H1 (cell line): ENCODE measurements at places on chromosomes 4 and X.

GRCh38 chr4:62543002-62543401 is 1342.9 kb downstream of the ADGRL3 start:
- DNase-seq: no peak
- H3K4me1 ChIP-seq: no peaks in the 10 kb centered on the region
- H3K27me3 ChIP-seq: no peaks in the 10 kb centered on the region

DNA sequence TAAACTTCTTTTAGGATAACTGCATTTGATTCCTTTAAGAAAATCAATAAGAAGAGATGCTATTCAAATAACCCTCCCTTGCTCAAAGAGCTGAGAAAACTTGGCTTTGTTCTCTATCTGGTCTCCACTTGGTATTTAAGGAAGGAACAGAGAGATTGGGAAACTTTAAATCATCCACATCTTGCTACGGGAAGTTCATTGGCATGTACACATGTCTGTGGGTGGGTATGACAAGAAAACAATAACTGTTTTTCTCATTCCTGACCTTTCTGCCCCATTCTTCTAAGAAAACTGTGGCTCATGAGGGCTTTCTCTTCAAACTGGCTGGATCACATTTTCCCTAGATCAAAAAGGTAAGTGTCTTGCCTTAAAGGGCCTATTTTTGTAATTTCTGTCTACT is 6.0 kb downstream of the SEL1L3 start:
- DNase-seq: no peak
- no peaks in the 10 kb centered on the region for H3K36me3 ChIP-seq
- no peaks in the 10 kb centered on the region for H3K27me3 ChIP-seq
- no peaks in the 10 kb centered on the region; the same call in 1 of the 2 replicates for H3K4me1 ChIP-seq

- DNase-seq: no peak
- no peaks in the 10 kb centered on the region for H3K36me3 ChIP-seq
- H3K27ac ChIP-seq: no peak overlapping the region
- H3K27me3 ChIP-seq: no peaks in the 10 kb centered on the region
These were observed 71.8 kb downstream of the SUPT20HL2 start for GRCh38 chrX:24241822-24242648.

- DNase-seq: peak; percentile 56
- no peaks in the 10 kb centered on the region for H3K27me3 ChIP-seq
- H3K27ac ChIP-seq: no peak overlapping the region
- no peak overlapping the region for H3K4me3 ChIP-seq
- H3K36me3 ChIP-seq: no peaks in the 10 kb centered on the region
- H3K4me1 ChIP-seq: no peaks in the 10 kb centered on the region
These were observed 1.2 kb upstream of the PLAC8 start for GRCh38 chr4:83115656-83116285.

GRCh38 chr4:15653864-15654592 is 1.1 kb downstream of the FBXL5 start:
- H3K36me3 ChIP-seq: no peaks in the 10 kb centered on the region
- no peaks in the 10 kb centered on the region for H3K27me3 ChIP-seq
- H3K4me3 ChIP-seq: peak overlapping the region; percentile 86
- H3K4me1 ChIP-seq: peaks cover 11% of the 10 kb centered on the region
- peak overlapping the region; percentile 76 for H3K27ac ChIP-seq

GRCh38 chr4:154366956-154367355 is 124.6 kb downstream of the DCHS2 start:
- no peak overlapping the region for H3K27ac ChIP-seq
- H3K27me3 ChIP-seq: no peaks in the 10 kb centered on the region
- H3K4me1 ChIP-seq: no peaks in the 10 kb centered on the region; the same call in 1 of the 2 replicates
- no peaks in the 10 kb centered on the region for H3K36me3 ChIP-seq

GRCh38 chr4:113141901-113142346 is 92.5 kb downstream of the ANK2 start:
- no peaks in the 10 kb centered on the region for H3K36me3 ChIP-seq
- peaks cover 14% of the 10 kb centered on the region for H3K4me1 ChIP-seq
- H3K4me3 ChIP-seq: no peak overlapping the region
- no peak overlapping the region for H3K27ac ChIP-seq
- no peaks in the 10 kb centered on the region for H3K27me3 ChIP-seq

DNA sequence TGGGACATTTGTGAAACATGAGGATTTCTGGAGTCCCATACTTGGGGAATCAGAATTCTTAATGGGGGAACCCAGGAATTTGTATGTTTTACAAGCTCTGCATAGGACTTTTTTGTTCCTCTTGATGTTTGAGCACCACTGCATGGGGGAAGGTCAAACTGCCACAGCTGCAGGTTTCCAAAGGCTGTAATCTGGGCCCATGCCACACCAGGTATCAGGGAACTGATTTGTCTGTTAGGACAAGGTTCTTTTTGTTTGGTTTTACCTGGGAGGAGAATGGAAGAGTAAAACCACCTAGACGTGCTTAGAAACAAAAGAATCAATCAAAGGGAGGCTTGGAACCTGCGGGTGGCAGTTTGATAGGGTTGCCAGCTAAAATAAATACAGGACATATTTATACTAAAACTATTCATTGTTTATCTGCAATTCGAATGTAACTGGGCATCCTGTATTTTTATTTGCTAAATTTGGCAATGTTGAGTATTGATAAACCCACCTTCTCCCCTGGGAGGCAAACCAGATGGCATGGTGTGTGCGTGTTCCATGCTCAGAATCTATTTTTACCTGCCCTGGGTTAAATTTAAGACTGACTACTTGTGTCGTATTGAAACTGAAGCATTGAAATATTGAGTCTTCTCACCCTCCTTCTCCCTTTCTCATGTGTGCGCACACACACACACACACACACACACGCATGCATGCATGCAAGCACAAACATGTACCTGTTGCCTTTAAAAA is 63.7 kb downstream of the TMEM164 start:
- no peaks in the 10 kb centered on the region for H3K4me1 ChIP-seq
- no peak overlapping the region for H3K4me3 ChIP-seq
- no peaks in the 10 kb centered on the region for H3K27me3 ChIP-seq
- H3K27ac ChIP-seq: no peak overlapping the region
- H3K36me3 ChIP-seq: no peaks in the 10 kb centered on the region
